ENCODE measurements at places on chromosomes 7 and 10.

- H3K4me3 ChIP-seq, result no peak overlapping the region
- no peaks in the 10 kb centered on the region for H3K36me3 ChIP-seq
- peak overlapping the region; percentile 67 for H3K27ac ChIP-seq
- no peaks in the 10 kb centered on the region for H3K27me3 ChIP-seq
- no peak for DNase-seq
- H3K4me1 ChIP-seq, result peaks cover 61% of the 10 kb centered on the region
Measured at GRCh38 chr10:102673236-102673818, 29.0 kb downstream of the TRIM8 start.

DNA sequence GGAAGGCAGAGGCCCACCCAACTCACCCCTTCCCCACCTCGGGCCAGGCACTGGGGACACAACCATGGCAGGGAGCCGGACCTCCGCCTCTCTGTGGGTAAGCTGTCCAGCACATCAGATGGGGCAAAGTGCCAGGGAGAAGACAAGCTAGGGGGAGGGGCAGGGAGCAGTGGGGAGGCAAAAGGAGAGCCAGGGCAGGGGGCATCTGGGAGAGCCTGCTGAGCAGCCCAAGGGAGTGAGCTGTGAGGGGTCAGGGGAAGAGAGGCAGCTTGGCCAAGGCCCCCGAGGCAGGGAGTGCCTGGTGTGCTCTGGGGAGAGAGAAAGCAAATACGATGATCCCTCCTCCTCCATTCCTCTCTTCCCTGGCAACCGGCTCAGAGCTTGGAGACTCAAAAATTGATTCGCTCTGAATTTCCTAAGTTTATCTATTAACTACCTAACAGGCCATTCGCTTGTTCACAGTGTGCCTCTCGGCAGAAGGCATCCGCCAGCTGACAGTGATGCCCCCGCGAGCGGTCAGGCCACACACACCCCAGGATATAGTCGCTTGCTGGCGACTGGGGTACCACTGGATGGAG is 4.5 kb downstream of the CAMK2B start:
- DNase-seq, result no peak
- no peak overlapping the region for H3K27ac ChIP-seq
- H3K4me3 ChIP-seq, result no peak overlapping the region
- no peaks in the 10 kb centered on the region for H3K4me1 ChIP-seq

DNA sequence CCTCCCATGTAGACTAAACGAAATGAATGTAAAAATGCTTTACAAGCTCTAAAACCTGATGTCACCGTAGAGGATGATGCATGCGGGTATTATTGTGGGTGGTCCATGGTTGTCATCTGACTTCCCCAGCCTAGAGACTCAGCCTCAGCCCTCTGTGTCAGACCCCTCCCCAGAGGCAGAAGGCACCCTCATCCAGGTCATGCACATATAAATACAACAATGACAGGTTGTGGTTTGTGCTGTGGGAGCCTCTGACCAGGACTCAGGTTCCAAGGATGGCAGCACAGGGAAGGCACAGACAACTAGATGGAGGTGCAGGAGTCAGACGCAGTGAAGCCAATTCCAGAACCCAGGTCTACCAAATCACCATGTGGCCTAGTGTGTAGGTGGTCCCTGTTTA is 3.3 kb upstream of the NODAL start:
- no peak overlapping the region for H3K27ac ChIP-seq
- H3K4me3 ChIP-seq, result no peak overlapping the region
- H3K36me3 ChIP-seq, result no peaks in the 10 kb centered on the region
- no peak for DNase-seq
- H3K4me1 ChIP-seq, result peaks cover 2% of the 10 kb centered on the region
- peaks cover 47% of the 10 kb centered on the region for H3K27me3 ChIP-seq

- H3K27me3 ChIP-seq, result no peaks in the 10 kb centered on the region
- no peaks in the 10 kb centered on the region for H3K4me1 ChIP-seq
- DNase-seq, result no peak
- no peaks in the 10 kb centered on the region for H3K36me3 ChIP-seq
Measured at GRCh38 chr7:92997719-92998118, 120.1 kb downstream of the SAMD9 start.

GRCh38 chr10:119859420-119860258 is 13.0 kb downstream of the MCMBP start:
- peaks cover 4% of the 10 kb centered on the region for H3K36me3 ChIP-seq
- no peak overlapping the region for H3K27ac ChIP-seq
- H3K4me1 ChIP-seq, result peaks cover 5% of the 10 kb centered on the region
- no peak overlapping the region for H3K4me3 ChIP-seq
- no peak for DNase-seq

DNA sequence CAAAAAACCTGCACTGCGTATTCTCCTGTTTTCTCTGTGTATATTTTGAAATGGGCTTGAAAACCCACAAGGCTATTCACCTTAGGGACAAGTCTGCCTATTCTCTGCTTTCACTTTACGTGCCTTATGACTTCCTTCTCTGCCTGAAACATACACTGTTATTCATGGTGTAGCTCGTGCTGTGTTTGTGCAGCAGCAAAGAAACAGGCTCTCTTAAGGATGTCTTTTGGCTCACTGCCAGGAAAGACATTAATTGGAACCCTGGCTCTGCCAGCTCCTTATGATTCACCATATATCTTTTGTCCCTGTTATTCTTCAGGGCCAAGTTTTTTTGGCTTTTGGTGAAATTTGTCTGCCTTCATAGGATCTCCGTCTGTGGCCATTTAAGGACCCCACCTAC is 92.4 kb downstream of the TMEM106B start:
- H3K36me3 ChIP-seq, result no peaks in the 10 kb centered on the region
- peaks cover 2% of the 10 kb centered on the region for H3K4me1 ChIP-seq
- H3K4me3 ChIP-seq, result no peak overlapping the region
- H3K27me3 ChIP-seq, result no peaks in the 10 kb centered on the region
- no peak for DNase-seq

- no peaks in the 10 kb centered on the region for H3K27me3 ChIP-seq
- DNase-seq, result no peak
- no peaks in the 10 kb centered on the region for H3K4me1 ChIP-seq
Measured at GRCh38 chr10:18164093-18164492, 23.9 kb downstream of the CACNB2 start.

DNA sequence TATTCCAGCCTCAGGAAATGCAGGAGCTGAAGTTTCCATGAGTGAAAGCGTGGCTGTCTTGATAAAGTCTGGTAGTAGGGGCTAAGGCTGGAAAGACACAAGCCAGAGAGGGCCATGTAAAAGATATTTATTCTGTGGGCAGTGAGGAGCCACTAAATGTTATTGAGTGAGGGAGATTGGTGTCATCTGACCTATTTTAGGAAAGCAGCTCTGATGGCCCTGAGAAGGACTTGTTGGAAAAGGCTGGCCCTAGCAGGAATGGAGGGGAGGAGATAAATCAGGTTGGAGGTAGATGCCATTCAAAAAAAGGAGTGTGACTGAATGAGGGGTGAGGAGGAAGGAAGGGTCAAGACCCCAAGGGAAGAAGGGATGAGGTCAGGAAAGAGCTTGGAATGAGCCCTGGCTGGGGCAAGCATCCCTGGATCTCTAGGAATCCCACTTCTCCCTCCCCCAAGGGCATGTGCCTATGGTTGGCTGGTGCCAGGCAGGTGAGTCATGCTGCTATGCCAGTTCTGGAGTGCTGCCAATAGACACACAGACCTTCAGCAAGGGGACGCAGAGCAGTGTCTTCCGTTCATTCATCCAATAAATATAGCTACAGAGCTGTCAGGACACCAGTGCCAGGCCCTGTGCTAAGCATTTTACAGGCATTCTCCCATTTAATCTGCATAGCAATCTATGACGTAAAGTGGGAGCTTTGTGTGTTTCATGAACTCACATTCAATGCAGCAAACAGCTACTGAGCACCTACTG is 2.0 kb downstream of the ANKRD2 start:
- H3K4me1 ChIP-seq, result no peaks in the 10 kb centered on the region
- H3K27ac ChIP-seq, result no peak overlapping the region
- no peaks in the 10 kb centered on the region for H3K36me3 ChIP-seq
- H3K4me3 ChIP-seq, result no peak overlapping the region

All from T-cell (primary cell).